Colonic mucosa (tissue), 4 donors: ENCODE measurements at places on chromosomes 6 and 20.
A peak's percentile ranks its signal among the peaks of the same experiment; 100 is the strongest.

- no peak for DNase-seq
Observed at GRCh38 chr6:7151381-7151780, 43.6 kb downstream of the RREB1 start.

DNA sequence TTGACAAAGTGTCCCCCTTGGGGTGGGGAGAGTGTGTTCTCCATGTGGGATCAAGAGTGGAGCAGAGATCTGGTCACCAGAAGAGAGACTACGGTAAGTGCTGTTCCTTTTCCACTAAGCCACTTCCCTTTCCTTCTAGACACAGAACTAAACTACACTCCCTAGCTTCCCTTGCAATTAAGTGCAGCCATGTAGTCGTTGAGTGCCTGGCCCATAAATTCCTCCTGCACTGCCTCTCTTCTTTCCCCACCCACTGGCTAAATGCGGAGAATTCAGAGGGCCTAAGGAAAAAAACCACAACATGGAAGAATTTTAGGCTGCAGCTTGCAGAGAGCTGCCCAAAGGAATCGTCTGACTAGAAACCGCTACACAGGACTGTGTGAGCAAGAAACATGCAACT, 1.5 kb downstream of the WDR27 start:
- DNase-seq: peak; percentile 26

DNA sequence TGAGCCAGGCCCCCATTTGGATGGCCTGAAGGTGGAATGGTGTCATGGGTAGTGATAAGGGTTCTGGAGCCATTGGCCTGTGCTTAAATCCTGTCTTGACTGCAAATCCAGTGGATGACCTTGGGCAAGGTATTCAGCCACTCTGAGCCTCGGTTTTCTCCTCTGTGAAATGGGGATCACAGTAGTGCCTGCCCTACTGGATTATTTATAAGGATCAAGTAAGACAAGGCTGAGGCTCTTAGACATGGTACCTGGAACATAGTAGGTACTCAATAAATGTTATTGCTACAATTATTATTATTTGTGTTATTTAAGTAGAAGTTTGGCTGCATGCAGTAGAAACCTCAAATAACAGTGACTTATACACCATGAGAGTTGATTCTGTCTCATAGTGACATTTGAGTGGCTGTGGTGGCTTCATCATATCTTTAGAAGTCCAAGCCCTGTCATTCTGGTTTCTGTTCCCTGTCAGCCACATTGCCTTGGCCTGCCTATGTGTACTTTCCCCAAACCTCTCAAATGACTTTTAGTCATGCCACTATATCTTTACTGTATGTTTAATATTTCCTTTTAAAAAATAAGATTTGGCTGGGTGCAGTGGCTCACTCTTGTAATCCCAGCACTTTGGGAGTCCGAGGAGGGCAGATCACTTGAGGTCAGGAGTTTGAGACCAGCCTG, 37.6 kb upstream of the CHMP4B start:
- no peak for DNase-seq

DNA sequence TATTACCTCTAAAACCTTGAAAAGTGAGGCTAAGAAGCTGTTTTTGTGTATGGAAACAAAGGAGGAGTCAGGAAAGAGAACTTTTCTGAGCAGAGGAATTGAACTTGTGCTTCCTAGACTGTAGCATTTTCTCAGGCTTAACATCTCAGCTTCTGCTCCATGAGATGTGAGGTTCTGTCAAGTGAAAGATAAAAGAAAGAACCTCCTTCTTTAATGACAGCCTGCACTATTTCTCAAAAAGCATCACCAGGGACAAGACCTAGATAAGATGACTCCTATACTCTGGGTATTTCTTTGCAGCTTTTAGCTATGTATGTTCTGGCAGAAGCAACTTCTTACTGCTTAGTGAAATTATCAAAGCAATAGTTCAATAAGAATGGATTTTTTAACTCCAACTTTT, 87.6 kb upstream of the KCNQ5 start:
- DNase-seq: no peak

DNA sequence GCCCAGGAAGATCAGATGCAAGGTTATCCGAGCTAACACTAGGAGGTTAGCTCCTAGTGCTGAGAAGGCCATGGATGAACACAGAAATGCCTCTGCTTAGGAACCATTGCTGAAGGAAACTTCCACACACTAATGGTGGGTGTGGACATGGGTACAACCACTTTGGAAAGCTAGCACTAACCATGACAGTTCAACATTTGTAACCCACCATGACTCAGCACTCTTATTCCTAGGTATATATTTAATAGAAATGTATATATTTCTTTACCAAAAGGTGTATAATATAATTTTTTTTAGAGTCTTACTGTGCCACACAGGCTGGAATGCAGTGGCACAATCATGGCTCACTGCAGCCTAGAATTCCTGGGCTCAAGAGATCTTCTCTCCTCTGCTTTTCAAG, 85.3 kb upstream of the BTBD3 start:
- no peak for DNase-seq

DNA sequence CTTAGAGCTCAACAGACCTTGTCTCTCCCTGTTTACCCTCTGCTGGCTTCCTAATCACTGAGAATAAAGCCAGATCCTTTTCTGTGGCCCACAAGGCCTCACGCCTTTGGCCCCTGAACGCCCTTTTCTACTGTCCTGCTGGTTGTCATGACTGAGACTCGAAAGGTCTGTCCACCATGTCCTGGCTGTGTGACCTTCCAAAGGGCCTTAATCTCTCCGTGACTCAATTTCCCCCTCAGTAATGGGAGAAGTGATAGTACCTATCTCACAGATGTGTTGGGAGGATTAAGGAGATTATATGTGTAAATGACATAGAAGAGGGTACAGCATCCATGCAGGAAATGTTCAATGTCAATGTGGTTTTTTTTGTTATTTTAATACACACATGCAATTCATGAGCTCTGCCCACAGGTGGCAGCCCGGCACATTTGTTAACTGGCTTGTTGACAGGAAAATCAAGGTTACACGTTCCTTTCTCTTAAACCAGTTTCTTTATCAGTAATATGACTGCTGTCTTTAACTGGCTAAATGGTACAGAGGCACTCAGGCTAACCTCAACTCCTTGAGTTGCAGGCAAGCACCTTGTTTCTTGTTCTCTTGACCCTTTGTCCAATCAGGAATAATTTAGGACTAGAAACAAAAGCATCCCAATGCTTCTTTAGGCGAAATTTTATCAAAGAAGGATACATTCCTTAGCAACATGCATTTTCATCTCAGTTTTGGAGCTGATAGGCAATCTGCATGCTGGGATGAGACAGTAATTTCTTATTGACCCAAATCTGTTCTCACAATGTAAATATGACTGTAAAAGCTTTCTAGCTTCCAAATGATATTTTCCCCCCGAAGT, 16.6 kb downstream of the SLC22A1 start:
- DNase-seq: peak; percentile 69

GRCh38 chr6:116783852-116784251, 18.3 kb upstream of the FAM162B start:
- DNase-seq: no peak

DNA sequence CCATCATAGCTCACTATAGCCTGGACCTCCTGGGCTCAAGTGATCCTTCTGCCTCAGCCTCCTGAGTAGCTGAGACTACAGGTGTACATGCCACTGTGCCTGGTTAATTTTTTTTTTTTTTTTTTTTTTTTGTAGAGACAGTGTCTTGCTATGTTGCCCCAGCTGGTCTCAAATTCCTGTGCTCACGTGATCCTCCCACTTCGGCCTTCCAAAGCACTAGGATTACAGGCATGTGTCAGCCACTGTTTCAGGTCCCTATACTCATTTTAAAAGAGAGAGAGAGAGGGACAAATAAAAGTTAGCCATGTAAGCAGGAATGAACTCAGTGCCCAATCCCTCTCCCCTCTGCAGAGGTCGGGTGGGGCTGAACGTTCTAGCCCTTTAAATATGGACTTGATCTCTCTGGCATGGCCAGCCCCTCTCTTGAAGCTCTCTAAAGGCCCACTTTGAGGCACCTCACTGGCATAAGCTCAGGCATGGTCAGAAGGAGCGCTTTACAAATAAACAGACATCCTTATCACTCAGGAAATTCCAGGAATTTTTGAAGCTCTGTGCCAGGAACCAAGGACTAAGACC, 9.0 kb upstream of the SERPINB1 start:
- DNase-seq: peak; percentile 1

DNA sequence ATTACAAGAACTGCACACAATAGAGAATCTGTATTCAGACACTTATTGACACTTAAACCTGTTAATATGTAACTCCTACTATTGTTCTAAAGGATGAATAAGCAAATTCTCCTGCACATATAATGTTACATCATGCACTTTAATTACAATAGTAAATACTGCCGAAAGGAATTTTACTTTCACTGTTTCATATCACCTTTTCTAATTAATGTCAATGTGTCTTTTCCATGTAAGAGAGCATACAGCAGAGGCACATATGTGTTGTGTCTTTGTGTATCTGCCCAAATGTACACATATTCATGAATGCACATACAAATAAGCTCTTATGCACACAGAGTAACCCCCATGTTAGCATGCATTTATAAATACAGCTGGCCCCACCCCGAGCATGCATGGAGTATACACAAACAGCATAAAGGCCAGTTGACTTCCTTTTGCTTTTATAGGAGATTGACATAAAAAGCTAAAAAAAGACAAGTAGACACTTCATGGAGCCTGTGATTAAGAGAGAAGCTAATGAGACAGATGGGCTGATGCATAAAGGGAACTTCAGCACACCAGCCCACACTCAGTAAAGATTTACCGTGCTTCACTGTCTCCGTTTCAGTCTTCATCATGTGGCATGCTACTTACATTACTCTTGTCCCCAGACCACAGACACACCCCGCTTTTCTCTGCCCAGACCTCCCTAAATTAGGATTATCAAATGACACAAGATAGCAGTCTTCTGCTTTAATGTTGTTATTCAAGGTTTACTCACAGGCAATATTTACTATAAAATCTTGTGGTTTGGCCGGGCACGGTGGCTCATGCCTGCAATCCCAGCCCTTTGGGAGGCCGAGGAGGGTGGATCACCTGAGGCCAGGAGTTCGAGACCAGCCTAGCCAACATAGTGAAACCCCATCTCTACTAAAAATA, 184.6 kb downstream of the ATXN1 start:
- DNase-seq: peak; percentile 29

DNA sequence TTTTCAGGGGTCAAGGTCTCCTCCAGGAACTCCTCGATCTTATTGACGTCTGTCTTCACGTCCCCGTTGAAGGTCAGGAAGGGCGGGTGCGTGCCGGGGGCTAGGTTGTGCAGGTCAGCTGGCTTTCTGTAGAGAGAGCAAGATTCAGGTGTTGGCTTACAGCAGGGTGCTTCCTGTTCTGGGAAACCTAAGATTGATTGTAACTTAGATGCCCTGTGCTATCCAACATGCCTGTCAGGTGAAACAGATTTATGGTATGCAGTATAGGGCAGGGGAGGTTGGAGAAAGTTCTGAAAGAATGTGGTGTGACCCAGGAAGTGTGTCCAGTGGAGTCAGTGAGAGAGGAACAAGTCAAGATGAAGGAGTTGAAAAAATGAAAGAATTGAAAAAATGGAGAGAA, 66.4 kb downstream of the CLIC5 start:
- DNase-seq: no peak

GRCh38 chr6:15073344-15073789, 172.5 kb upstream of the JARID2 start:
- no peak for DNase-seq

DNA sequence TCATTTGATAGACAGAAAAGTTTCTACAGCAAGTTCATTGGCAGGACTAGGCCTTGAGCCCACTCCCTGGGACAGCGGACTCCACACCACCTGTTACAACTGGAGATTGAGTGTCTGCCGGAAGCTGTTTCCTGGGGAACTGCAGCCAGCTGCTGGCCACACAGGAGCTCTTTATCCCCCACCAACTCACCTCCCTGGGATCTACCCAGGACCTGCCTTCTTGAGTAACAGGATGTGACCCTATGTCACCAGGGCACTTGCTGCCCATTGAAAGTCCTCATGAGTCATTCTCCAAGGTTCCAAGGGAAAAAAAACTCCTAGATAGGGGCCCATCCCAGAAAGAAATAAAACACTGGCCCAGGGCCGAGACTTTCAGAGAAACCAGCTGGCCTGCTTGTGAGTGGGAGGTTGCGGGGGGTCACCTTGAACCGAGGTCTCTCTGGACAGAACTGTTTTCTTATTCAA, 37.4 kb upstream of the SLC9A8 start:
- peak; percentile 67 for DNase-seq

DNA sequence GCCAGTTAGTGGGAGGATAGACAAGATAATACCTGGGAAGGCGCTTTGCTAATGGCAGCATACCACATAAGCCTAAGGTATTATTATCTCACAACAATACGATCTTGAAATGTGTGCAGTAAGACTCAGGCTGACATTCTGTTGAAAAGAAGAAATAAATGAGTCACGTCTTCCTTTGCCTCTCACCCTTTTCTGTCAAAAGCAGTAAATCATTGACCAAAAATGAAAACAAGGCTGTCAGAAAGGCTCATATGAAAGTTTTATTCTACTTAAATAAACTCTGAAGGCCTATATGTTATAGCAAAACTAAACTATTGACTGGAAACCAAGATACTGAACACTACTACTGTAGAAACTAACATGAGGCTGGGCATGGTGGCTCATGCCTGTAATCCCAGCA, 43.1 kb upstream of the IL20RA start:
- no peak for DNase-seq

DNA sequence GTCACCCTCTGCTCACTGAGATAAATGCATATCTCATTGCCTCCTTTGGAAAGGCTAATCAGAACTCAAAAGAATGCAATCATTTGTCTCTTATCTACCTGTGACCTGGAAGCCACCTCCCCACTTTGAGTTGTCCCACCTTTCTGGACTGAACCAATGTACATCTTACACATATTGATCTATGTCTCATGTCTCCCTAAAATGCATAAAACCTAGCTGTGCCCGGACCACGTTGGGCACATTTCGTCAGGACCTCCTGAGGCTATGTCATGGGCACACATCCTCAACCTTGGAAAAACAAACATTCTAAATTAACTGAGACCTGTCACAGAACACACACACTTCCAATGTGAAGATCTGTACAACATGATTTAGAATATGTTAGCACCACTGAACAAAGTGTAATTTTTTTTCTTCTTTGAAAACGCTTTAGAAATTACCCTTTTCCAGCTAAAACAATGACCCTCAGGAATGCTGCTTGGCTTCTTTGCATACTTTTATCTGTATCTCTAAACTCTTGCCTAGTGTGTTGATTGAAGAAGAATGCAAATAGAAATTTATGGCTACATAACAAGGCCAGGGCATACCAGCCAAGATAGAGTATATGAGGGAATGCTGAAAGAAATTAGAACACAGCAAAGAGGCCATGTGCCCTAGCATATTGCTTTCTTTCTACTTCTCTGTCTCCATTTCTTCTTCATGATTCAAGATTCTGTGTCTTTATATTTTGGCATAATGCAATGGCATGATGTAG, 84.6 kb upstream of the DST start:
- no peak for DNase-seq
